ENCODE measurements at places on chromosomes 4 and X.

DNA sequence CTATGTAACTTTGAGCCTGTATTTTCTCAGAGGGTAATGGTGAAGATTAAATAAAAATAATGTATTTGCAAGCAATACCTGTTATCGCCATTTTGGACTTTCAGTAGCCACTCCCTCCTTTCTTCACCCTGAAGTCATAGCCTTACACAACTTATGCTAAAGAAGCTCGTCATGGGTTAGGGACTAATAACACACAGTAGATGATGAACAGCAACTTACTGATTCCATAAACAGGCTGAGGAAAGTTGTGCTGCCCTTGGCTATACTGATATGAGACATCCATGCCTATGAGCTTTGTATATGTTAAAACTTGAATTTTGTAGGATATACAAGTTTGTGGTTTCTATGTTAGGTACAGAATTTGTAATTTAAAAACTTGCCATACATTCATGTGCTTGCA is 31.7 kb upstream of the EIF1AX start:
- DNase-seq, result no peak

- DNase-seq, result no peak
Observed at GRCh38 chr4:76562161-76562560, 127.1 kb downstream of the SHROOM3 start.

DNA sequence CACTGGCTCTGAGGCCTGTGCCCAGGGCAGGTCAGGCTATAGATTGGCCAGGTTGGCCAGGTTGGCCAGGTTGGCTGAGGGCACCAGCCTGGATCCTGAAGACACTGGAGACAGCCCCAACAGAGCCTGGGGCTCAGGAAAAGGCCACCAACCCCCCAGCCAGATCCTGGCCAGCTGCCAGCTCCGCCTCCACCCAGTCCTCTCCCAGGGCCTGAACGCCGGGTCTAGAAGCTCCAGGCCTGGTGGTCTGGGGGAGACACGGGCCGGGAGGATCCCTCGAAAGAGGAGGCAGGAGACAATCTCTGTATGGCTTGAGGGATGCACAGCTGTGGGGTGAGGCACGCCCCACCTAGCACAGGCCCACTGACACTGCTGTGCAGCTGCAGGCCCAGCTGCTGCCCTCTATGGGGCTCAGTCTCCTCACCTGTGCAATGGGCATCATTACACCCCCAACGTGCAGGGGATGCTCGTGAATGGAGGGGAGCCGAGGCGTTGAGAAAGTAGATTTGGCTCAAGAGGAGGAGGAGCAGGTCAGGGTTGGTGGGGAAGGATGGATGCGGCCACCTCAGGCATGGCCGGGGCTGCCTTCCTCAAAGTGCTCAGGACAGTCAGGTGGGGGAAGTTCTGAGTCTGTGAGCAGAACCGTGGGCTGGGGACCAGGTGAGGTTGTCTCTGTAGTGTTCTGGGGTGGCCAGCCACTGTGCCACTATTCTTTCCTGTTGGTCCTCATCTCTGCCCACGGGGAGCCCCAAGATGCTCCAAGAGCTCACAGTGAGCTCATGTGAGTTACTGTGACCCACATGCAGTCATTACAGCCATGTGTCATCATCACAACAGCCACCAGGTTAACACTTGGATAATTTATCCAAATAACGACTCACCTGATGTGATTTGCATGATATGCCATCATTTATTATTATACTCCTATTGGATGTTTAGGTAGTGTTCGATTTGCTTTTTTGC is 10.8 kb upstream of the GAGE10 start:
- DNase-seq, result no peak

- no peak for DNase-seq
Observed at GRCh38 chr4:60745800-60746571, 454.1 kb upstream of the ADGRL3 start.

DNA sequence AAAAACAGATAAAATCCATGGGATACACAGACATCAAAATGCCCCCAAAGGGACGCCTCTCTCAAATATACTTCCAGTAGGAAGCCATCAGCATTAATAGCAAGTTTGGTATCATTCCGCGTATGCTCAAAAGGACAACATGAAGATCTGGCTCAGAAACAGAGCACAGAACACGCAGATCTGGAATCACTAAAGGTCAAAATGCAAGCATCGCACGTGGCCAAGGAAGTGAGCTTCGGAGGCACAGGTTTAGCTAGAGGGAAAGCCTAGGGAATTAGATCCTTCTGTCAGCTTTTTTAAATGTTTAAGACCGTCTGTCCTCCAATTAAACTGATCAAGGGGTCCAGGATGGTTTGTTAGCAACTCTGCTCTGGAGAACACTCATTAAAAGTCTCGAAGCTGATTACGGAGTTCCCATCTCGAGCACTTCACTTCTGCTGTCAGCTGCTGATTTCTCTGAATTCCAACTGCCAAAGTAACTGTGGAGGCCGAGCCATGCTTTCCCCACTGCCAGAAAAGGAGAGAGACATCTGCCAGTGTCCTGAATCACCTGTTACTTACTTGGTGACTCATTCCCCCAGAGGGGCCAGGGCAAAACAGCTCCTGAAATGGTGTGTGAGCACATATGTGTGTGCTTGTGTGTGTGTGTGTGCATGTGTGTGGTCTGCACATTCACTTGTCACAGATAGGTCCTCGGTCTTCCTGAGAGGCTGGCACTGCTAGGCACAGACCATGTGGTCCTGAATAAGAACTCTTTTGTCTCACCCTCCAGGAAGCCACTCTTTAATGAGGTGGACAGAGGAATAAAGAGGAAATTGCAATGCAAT is 177.7 kb upstream of the PPARGC1A start:
- DNase-seq, result no peak

DNA sequence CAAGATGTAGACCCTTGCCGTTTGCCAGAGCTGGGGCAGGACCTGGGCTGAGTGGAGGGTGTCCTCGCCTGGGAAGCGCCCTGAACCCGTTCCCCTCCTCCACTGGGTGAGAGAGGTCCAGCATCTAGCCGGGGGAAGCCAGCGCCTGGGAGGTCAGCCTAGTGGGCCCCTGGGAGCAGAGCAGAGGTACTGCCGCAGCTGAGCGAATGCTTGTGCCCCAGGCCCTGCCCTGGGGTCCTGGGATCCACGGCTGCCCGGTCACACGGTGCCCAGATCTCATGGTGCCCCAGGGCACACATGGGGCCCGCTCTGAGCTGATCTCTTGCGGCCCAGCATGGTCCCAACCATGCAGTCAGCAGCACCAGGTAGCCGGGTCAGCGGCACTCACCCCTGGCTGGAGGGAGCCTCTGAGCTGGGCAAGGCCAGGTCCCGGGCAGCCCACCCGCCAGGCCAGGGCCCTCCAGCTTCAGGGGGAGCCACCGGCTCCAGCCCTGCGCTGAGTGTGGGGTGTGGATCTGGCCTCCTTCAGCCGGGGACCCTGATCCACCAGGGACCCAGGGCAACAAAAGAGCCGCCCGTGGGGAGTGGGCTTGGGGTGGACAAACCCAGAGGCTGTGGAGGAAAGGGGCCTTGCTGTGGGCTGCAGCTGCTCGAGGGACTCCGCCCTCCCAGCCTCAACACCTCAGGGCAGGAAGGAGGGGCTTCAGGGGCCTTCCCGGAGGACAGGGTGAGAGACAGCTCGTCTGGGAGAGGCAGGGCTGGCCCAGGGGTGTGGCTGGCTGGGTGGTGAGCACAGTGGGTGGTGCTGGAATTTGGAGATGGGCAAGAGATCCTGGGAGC is 4.1 kb upstream of the CPLX1 start:
- no peak for DNase-seq

DNA sequence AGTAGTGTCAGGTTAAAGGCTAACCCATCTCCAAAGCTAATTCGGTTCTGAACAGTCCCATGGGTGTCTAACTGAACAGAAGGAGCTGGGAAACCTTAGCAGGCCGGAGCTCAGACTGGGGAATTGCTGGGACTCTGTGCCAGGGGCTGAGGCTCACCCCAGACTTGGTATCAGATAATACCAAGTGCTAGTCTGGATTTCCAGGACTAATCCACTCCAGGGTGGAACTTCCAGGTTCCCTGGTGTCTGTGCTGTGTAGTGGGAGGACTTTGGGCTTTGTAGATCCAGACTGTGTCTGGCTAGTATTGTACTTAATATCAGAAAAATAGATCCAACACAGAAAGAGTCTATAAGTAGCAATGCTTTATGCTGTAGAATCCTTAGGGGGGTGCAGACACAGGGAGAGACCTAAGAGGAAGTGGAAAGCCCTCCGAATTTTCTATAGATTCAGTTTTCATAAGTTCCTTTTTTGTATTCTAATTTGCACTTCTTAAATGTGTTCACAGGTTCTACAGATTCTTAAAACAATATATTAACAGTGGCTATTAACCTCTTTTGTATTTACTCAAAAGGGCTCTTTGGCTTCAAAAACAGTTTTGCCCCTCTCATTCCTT is 4.1 kb downstream of the ZNF827 start:
- DNase-seq, result no peak

DNA sequence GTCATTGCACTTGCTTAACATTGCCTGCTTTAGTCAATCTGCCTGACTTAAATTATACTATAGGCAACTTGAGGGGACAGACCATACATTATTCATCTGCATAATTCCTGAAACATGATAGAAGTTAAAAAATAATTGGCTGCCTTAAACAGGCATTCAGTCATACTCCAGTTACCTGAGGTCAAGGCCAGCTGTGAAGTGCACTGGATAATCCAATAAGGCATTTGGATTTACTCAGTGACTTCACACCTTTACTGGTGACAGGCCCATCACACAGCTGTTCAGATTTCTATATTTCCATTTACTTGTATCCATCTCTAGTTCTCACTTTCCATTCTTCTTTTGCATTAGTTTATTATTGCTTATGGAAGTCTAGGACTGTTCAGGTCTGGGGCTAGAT is 2341.6 kb downstream of the PCDH7 start:
- DNase-seq, result no peak

- no peak for DNase-seq
Observed at GRCh38 chr4:90189178-90189577, 62.0 kb downstream of the CCSER1 start.

DNA sequence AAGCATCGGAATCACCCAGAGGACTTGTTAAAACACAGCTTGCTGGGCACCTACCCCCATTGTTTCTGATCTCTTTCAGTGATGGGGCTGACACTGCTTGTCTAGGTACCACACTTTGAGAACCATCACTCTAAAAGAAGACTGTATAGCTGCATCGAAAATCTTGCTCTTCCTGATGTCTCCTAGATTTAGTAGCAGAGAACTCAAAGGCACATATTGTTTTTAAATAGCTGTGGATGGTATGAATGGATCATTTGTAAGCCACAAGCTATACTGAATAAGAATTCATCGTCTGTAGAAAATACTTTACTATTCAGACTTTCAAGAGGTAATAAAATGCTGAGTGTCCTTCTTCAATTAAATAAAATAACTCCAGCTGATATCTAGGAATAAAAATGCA is 405.4 kb downstream of the ANKRD50 start:
- no peak for DNase-seq

DNA sequence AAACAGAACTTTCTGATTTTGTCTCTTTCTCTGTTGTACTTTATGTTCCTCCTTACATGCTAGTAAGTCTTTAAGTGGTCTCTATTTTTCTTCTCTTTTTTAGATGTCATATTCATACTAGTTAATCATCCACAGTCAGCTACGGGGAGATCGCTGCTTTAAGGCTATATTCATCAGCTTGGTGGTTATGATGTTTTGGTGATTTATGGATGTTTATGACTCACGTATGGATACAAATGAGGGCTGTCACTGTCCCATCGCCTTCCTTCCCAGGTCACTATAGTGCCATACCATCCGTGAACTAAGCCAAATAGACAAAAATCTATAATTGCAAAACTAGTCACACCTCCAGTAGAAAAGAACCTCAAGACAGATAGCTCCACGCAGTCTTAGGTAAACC is 296.8 kb upstream of the AADAT start:
- no peak for DNase-seq

GRCh38 chr4:174131901-174132300 is 151.6 kb downstream of the FBXO8 start:
- DNase-seq, result no peak

DNA sequence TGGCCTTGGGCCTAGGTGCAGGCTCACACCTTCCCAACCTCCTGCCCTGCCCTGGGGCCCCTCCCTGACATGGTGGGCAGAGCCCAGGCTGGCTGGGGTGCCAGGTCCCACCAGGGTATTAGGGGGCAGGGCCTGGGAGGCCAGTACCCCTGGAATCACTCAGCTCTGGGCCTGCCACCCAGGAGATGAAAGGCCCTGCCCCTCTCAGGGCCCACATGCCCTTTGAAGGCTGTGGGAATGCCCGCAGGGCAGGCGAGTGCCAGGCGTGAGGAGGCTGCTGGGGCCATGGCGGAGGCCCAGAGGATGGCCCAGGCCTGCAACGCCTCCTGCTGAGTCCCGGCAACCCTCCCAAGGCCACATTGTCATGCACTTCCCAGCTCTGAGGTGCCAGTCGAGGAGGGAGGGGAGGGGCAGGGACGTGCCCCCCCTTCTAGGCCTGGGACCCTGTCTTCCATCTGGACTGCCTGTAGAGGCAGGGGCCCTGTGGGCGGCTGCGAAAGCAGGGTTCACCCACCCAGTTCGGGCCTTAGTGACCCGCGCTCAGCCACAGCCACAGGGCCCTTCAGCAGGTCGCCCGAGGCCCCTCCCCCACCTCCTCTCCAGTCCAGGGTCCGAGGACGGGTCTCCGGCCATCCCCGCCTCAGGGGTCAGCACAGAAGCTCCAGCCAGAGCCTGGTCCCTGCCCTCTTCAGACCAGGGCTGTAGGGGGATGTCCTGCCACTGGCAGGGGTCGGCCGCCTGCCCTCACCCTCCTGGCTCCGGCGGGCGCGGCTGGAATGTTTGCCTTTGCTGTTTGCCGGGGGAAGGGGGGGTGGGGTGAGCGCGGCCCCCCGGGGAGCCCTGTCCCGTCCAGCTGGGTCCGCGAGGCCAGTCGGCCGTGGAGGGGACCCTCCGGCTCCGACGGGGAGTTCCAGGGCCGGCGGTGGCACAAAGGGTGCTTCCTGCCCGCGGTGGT is 26.7 kb upstream of the FGFR3 start:
- no peak for DNase-seq

DNA sequence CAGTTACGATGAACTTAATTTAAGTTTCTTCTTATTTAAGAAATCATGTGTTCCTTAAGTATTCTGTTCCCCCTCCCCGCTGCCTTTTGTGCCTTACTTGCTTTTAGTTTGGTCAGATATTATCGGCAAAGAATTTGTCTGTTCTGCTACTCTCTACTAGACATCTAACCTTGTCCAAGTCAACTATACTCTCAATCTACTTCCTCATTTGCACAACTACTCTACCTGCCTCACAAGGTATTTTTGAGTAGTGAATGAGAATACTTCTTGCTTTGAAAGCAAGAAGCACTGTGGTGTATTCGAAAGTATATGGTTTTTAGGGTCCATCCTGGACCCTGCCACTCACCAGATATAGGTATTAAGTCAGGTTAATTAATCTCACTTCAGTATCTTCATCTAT is 8.0 kb upstream of the KLHL5 start:
- DNase-seq, result no peak

DNA sequence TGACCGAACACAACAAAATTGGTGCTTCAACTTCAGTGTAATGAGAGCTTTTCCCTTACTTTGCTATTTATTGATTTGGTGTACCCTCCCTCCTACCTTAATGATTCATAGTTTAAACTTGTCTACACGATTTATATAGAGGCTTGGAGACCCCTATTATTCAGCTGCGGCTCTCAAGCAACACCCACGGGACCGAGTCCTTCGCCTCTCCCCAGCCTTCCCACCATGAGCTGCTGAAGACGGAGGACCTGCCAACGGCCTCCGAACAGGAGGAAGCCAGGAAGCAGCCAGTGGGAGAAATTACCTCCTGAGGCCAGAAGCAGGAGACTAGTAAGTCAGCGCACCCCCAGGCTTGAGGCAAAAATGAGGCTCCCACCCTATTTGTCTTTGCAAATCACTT is 78.7 kb downstream of the DCTD start:
- no peak for DNase-seq

- no peak for DNase-seq
Observed at GRCh38 chr4:55036405-55036804, 89.0 kb downstream of the KDR start.
